ENCODE measurements at places on chromosomes 12 and 14.

DNA sequence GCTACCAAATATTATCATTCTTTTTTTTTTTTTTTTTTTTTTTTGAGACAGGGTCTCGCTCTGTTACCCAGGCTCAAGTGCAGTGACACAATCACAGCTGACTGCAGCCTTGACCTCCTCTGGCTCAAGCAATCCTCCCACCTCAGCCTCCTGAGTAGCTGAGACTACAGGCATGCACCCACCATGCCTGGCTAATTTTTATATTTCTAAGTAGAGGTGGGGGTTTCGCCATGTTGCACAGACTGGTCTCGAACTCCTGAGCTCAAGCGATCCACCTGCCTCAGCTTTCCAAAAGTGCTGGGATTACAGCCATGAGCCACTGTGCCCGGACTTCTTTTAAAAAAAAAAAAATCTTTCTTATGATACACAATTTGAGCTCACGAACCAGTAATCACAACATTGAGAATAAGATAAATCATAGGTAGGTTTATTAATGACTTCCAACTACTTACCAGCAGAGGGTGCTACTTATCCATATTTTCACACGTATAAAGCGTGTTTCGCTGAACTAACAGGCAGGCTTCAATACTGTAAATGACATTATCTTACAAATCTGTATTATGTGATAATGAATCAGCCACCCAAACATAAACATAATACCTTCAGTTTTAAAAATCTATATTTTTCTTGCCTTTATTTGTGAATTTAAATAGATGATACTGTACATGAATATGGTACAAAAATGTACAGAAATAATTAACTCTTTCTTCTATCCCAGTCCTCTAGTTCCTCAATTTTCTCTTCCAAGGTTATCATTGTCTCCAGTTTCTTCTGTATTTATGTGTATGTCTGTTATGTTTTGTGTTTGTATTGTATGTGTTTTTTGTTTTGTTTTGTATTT is 42.5 kb upstream of the BCAT1 start:
- DNase-seq, result peak; percentile 75

DNA sequence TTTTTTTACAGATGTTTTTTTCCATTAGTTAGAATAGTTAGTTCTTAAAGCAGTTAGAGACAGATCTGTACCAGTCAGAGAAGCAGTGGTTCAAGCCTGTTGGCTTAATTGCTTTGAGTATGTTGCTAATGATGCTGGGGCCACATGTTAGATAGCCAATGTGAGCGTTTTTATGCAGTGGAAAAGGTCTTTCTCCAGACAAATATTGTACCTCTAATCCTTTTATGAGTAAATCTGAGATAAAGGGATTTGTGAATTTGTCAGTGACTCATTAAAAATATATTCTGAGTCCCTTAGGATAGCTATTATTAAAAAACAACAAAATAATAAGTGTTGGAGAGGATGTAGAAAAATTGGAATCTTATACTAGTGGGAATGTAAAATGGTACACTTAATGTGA is 154.2 kb downstream of the MSRB3 start:
- DNase-seq, result no peak

- DNase-seq, result no peak
Observed at GRCh38 chr12:41327096-41327895, 139.2 kb downstream of the PDZRN4 start.

- no peak for DNase-seq
Observed at GRCh38 chr12:83634726-83635267, 948.1 kb downstream of the TMTC2 start.

GRCh38 chr12:15932327-15932726 is 21.2 kb downstream of the DERA start:
- no peak for DNase-seq

DNA sequence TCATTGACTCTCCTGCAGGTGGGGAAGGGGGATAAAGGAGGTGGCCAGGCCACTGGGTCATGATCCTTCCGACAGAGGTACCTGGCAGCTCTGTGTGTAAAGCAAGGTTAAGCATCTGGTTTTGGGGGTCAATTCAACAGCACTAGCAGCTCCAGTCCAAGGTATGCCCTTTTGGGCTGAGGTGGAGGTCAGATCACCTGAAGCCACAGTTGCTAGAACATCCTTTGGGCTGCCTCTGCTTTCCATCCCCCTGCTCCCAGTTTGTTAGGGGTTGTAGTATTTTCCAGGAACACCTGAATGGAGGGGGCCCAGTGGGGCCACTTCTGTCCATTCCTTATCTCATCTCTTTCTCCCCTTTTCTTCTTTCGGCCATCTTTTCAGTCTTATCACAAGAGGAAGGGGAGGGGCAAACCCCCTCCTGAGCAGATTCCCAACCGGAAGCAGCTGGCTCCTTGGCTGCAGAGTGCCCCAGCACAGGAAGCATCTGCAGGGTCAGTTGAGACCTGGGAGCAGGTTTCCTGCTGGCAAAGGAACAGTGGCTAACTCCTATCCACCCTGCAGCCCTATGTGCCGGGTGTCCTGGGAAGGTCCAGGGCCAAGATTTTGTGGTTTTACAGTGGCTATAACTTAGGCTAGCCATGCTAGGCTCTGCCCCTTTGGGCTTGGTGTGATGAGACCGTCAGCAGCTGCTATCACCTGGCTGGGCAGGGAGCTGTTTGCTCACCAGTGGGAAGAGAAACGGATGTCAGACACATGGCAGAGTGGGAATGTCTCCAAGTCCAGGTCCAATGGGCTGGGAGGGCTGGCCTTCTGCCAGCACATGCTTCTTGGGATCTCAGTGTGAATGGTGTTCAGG is 40.2 kb downstream of the SH2B3 start:
- peak; percentile 75 for DNase-seq

DNA sequence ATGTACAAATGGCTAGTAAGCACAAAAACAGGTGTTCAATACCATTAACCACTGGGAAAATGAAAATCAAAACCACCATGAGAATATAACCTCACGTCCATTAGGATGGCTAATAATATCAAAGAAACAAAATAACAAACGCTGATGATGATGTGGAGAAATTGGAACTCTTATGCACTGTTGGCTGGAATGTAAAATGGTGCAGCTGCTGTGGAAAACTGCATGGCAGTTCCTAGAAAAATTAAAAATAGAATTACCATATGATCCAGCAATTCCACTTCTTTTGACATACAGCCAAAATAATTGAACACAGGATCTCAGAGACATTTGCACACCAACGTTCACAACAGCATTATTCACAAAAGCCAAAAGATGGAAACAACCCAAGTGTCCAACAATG is 51.5 kb downstream of the TMPRSS12 start:
- no peak for DNase-seq

GRCh38 chr14:88765130-88765529 is 27.6 kb downstream of the EML5 start:
- DNase-seq, result peak; percentile 0

GRCh38 chr12:64457466-64457865 is 5.5 kb downstream of the TBK1 start:
- DNase-seq, result no peak

DNA sequence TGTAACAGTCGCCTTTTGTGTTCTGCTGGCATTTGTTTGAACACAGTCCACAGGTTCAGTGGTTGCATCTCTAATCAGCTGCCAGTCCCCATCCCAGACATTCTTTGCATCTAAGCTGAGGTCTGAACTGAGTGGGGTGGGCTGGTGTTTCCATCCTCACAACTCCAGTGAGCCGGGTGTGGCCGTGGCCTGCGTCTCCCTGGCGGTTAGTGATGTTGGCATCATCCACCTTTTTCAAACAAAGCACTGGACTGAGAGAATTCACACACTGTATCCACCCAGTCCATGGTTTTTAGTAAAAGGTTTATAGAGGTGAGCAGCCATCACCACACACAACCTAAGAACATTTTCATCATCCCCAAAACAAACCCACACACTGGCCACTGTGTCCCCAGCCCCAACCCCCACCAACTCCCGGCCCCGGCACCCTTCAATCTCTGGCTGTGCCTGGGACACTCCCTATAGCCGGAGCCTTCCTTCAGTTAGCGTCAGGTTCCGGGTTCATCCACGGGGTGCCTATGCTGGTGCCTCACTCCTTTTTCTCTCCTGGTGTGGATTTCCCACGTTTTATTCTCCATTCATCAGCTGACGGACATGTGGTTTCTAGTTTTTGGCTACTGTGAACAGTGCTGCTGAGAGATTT is 6.5 kb downstream of the DDX51 start:
- DNase-seq, result no peak

- no peak for DNase-seq
Observed at GRCh38 chr12:27934276-27934675, 38.3 kb downstream of the PTHLH start.

DNA sequence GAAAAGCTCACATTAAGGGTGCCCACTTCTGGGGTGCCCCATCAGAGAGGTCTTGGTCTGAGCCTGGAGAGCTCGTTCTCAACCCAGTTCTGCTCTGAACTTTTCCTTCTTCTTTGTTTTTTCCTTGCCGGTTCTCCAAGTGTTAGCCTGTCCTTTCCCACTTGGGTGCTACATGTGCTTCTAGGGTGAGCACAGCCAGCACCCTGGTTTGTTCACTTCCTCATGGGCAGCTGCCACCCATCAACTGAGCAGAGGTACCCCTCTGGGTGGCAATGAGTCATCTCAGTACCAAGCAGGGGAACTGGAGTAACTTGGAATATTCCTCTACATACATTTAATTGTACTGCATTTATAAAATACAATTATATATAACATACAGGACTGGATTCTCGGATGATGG is 3.9 kb upstream of the SYNE3 start:
- DNase-seq, result no peak

DNA sequence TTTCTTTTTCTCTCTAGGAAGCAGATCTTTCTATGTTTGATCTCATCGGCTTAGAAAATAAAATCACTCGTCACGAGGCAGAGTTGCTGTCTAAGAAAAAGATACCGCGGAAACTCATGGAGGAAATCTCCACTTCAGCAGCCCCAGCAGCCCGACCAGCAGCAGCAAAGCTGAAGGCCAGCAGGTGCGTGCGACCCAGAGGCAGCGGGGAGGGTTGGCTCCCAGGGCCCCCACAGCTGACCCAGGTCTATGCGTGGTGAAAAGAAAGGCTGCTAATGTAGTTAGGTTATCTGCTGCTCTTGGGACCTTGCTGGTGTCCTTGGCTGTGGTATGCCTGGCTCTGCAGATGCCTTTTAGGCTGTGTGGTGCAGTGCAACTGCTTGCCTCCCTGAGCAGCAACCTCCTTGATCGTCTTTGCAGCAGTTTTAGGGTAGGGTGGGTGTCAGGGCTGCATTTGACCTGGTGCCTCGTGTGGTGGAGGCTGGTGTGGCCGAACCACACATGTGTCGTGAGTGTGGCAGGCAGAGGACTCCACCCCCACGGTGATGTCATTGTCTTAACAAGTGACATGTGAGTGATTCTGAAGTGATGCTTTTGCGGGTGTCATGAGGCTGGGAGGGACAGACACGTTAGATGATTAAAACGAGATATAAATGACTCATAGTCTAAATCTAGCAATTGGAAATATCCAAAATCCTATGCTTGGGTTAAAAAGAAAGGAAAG is 68.6 kb downstream of the EP400 start:
- no peak for DNase-seq

GRCh38 chr14:91229005-91229382 is 15.5 kb downstream of the GPR68 start:
- no peak for DNase-seq
